Cerebellum (tissue), 4 donors: ENCODE measurements at places on chromosomes 4 and X.

GRCh38 chr4:47493238-47494123, 8.4 kb downstream of the ATP10D start:
- DNase-seq, result no peak

DNA sequence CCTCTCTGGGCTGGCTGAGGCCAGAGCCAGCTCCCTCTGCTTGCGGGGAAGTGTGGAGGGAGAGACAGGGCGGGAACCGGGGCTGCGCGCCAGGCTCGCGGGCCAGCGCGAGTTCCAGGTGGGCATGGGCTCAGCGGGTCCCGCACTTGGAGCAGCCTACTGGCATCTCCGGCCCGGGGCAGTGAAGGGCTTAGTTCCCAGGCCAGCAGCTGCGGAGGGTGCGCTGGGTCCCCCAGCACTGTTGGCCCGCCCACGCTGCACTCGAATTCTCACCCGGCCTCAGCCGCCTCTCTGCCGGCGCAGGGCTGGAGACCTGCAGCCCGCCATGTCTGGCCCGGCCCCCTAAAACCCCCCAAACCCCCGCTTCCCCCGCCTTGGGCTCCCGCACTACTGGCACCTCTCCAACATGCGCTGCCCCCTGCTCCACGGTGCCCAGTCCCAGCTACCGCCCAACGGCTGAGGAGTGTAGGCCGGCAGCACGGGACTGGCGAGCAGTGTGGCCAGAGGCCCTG, 33.8 kb upstream of the FAT4 start:
- no peak for DNase-seq

- DNase-seq, result no peak
Measured at GRCh38 chrX:70087857-70088630, 25.8 kb downstream of the OTUD6A start.

- no peak for DNase-seq
Measured at GRCh38 chr4:37439809-37440474, 195.4 kb downstream of the NWD2 start.

DNA sequence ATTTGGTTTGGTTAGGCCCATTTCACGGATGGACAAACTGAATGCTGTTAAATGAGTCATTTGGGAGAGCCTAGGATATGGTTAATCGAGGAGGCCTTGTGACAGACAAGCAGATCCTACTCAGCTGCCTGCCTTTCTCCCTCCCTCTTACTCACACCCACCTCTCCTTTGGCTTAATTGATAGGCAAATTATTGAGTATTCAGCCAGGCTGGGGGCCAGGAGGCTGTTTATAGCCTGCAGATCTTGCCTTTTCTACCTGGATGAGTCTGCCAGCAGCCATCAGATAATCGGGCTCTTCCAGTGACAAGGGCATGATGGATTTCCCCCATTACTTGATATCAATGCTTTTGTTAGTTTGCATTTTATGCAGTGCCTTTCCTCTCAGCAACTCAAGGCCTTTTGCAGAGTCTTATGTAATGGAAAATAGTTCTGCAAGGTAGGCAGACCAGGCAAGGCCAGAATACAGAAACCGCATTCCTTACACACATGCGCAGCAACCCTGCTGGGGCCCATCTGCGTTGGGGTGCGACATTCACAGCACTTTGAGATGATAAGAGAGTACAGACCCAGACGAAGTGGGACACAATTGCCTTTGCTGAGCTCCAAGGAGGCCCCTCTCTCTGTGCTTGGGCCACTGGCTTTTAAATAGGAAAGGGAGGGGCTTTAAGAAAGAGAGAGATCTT, 96.2 kb upstream of the ATP6AP2 start:
- DNase-seq, result no peak

DNA sequence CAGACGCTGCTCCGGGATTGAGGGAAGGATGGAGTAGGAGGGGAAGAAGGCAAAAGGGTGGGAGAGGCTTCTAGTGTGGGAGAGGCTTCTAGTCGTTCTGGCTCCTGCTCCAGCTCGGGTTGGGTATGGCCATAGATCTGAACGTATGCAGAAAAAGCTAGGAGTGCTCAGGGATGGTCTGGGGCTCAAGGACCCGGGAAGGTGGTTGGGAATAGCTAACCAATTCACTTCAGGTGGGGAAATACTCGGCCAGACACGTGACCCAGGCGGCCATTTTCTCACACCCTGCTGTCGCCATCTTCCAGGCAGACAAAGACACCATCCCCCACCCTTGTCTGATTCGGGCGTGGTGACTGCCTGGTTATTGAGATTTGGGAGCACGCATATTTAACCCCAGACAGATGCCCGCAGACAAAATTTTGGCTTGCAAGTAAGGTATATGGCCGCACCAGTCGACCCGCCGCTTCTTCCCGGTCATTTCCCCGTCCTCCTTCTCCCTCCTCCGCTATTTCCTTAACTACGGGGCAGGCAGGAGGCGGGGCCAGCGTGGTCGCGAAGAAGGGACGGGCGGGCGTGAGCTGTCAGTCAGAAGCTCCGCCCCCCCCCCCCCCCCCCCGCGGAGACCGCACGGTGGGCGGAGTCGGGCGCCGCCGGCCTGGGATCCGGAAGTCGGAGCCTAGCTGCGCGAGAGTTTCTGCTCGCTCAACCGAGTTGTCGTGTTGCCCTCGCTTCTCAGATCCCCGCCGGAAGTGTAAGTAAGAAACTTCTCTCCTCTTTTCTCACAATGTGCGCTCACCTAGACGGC, at the start of gene GNL3L:
TSS of gene GNL3L (plus strand) at position 668 of the 805 bp plus-strand sequence. CDS start 2,348 bp downstream, outside the sequence.
- DNase-seq, result peak; percentile 89
